B cell (primary cell): ENCODE measurements at places on chromosomes 1 and 21. TPM values are rescaled to one million over a fixed set of nuclear protein-coding genes. Genes with fewer than 3 reads are reported as not detected.

Gene MIXL1
- 0.68 and 1.7 TPM in 2 replicates for total RNA-seq

Gene CD5L
- 0.12 and 0.17 TPM in 2 replicates for total RNA-seq

Gene AADACL4
- total RNA-seq = not detected in 2 replicates

Gene F11R
- total RNA-seq = 12.8 and 16.4 TPM in 2 replicates

Gene FMOD
- total RNA-seq = not detected in 2 replicates

Gene OPTC
- not detected in 2 replicates for total RNA-seq

Gene SRGAP2C
- 38.8 and 40.7 TPM in 2 replicates for total RNA-seq

Gene DSCAM
- total RNA-seq = not detected in 2 replicates

Gene CACNA1S
- not detected in 2 replicates for total RNA-seq

Gene ACTN2
- total RNA-seq = 0.30 TPM in 1 of 2 replicates, not detected in the other

Gene ANXA9
- total RNA-seq = 0.62 TPM in 1 of 2 replicates, not detected in the other

Gene KRTAP13-2
- total RNA-seq = not detected in 2 replicates

Gene ADAMTS1
- total RNA-seq = not detected in 2 replicates

Gene GBP7
- total RNA-seq = not detected in 2 replicates

Gene SPATA1
- 6.4 and 8.6 TPM in 2 replicates for total RNA-seq

Gene LENEP
- 1.7 and 2.0 TPM in 2 replicates for total RNA-seq

Gene IFNGR2
- 93.9 and 108 TPM in 2 replicates for total RNA-seq

Gene CATSPERE
- total RNA-seq = 2.4 and 3.1 TPM in 2 replicates

Gene OR2M3
- total RNA-seq = not detected in 2 replicates

Gene C1orf52
- 39.9 and 45.3 TPM in 2 replicates for total RNA-seq

Gene TSPEAR
- total RNA-seq = not detected in 2 replicates

Gene KRTAP19-1
- total RNA-seq = not detected in 2 replicates

Gene CSF3R
- 0.17 and 0.30 TPM in 2 replicates for total RNA-seq

Gene NT5C1A
- not detected in 2 replicates for total RNA-seq

Gene RAB7B
- total RNA-seq = not detected in 2 replicates

Gene VWA5B1
- total RNA-seq = not detected in 2 replicates

Gene TCHHL1
- total RNA-seq = not detected in 2 replicates

Gene OR2L8
- total RNA-seq = 0.44 and 0.94 TPM in 2 replicates

Gene YBEY
- total RNA-seq = 15.0 and 18.1 TPM in 2 replicates

Gene LYST
- 120 and 128 TPM in 2 replicates for total RNA-seq

Gene TPTE
- not detected in 2 replicates for total RNA-seq

Gene PIP5K1A
- 76.1 and 78.4 TPM in 2 replicates for total RNA-seq

Gene CFHR4
- not detected in 2 replicates for total RNA-seq

Gene RAP1GAP
- 0.07 and 0.32 TPM in 2 replicates for total RNA-seq

Gene AGO4
- 19.1 and 22.6 TPM in 2 replicates for total RNA-seq

Gene ACOT11
- 0.07 and 0.41 TPM in 2 replicates for total RNA-seq

Gene VTCN1
- not detected in 2 replicates for total RNA-seq

Gene VSIG8
- 0.17 TPM in 1 of 2 replicates, not detected in the other for total RNA-seq

Gene ORC1
- total RNA-seq = 1.3 TPM in 2 replicates

Gene TMEM125
- not detected in 2 replicates for total RNA-seq

Gene PGBD5
- total RNA-seq = not detected in 2 replicates

Gene RNU1-4
- total RNA-seq = 4,377 and 4,541 TPM in 2 replicates

Gene ST6GALNAC5
- not detected in 2 replicates for total RNA-seq

Gene CCDC30
- 7.4 and 9.8 TPM in 2 replicates for total RNA-seq

Gene GNL2
- total RNA-seq = 44.0 and 50.6 TPM in 2 replicates

Gene SYDE2
- 0.89 and 1.0 TPM in 2 replicates for total RNA-seq

Gene SMIM34
- total RNA-seq = not detected in 2 replicates

Gene CLCA1
- total RNA-seq = not detected in 2 replicates

Gene PAQR6
- total RNA-seq = 1.4 and 1.8 TPM in 2 replicates
